ENCODE measurements at places on chromosomes 4 and X.

- DNase-seq: no peak
Measured at GRCh38 chr4:62490635-62491034, 1290.5 kb downstream of the ADGRL3 start.

DNA sequence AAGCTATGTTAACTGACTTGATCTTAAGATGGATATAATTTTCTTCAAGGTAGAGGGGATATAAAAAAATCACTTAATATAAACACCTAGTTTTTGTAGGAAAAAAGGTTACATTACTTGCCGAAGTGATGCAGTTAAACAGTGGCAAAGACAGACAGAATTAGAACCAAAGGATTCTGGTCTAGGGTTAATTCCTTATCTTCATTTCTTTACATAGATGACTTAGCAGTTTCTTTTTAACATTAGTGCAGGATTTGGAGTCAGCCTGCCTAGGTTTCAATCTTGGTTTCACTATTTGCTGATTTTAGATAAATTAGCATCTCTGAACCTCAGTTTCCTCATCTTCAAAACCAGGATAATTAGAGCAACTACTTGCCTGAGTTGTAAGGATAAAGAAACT, 14.3 kb downstream of the ZAR1 start:
- no peak for DNase-seq

DNA sequence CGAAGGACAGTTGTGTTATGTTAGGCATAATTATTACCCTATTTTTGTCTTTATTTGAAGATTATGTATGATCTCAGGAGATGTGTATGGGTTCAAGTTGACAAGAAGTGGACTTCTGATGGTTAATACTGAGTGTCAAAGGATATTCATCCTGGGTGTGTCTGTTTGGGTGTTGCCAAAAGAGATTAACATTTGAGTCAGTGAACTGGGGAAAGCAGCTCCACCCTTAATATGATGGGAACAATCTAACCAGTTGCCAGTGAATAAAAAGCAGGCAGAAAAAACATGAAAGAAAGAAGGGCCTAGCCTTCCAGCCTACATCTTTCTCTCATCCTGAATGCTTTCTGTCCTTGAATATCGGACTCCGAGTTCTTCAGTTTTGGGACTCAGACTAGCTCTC, 332.6 kb downstream of the DTHD1 start:
- DNase-seq: no peak

GRCh38 chr4:53274609-53275268, 91.1 kb downstream of the SCFD2 start:
- DNase-seq: no peak

GRCh38 chrX:98501426-98501825, 1617.7 kb downstream of the RPA4 start:
- no peak for DNase-seq

DNA sequence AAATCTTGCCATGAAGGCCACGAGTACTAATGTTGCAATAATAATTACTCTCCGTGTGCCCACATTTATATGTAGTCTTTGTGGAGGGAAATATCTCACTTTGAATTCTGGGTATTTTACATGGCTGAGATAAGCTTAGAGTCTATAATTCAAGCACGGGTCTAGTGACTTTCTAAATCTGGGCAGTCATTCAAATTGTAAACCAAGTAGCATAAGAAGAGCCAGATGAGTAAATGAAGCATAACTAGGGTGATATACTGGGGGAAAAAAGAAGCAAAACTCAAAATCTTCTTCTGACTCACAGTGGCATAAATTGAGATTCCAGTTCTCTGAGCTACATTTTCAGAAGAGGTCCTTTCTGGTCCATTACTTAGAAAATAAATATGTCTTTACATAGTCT, 53.0 kb downstream of the MAPK10 start:
- no peak for DNase-seq

- DNase-seq: no peak
Measured at GRCh38 chr4:84497504-84498202, 1.4 kb downstream of the NKX6-1 start.

GRCh38 chr4:184361443-184361842, 112.9 kb downstream of the IRF2 start:
- no peak for DNase-seq

GRCh38 chr4:24560868-24561368, 23.4 kb downstream of the DHX15 start:
- no peak for DNase-seq

DNA sequence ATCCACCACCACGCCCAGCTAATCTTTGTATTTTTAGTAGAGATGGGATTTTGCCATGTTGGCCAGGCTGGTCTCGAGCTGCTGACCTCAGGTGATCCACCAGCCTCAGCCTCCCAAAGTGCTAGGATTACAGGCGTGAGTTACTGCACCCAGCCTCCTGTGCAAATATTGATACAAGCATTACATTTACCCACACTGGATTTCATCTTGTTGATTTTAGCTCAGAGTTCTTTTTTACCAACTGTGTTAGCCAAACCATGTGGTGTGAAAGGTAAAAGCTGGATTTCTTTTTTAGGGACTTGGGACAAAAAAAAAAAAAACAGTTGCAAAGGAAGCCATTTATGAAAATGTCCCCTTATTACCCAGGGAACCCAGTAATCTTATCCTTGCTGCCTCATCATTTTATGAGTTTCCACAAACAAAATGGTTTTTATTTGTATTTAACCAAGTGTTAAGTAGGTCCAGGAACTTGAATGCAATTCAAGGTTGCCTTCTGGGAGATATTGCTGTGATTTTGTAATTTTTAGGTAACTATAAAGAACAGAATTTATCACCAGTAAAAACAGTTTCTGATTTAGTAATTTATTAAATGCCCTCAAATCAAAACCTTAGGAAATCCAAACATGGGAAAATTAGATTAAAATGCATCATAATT, 202.5 kb downstream of the PALLD start:
- no peak for DNase-seq

DNA sequence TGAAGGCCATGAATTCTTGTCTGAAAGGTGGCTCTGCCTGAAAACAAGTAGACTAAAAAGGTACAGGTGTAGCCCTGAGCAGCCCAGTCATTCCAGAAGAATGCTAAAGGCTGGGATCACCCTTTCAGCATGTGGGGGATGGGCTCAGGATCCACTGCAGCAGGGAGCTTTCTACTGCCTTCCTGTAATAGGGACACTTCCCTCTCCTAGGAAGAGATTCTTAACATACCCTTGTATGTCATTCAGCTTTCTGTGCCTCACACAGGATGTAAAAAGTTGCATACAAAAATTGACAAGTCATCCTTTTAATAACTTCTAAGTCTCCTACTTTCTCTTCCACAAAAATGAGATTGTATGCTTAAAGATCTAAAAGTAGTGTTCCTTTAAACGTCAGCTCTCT, 123.3 kb downstream of the ZNF518B start:
- no peak for DNase-seq

GRCh38 chrX:108261549-108262203, 170.1 kb downstream of the ATG4A start:
- DNase-seq: no peak

- no peak for DNase-seq
Measured at GRCh38 chrX:16874458-16875095, 4.4 kb upstream of the RBBP7 start.

GRCh38 chrX:148229801-148230303, 248.7 kb downstream of the FMR1NB start:
- no peak for DNase-seq

GRCh38 chr4:114734594-114734993, 136.0 kb downstream of the UGT8 start:
- no peak for DNase-seq

- no peak for DNase-seq
Measured at GRCh38 chr4:84968925-84969324, 2.4 kb upstream of the WDFY3 start.

DNA sequence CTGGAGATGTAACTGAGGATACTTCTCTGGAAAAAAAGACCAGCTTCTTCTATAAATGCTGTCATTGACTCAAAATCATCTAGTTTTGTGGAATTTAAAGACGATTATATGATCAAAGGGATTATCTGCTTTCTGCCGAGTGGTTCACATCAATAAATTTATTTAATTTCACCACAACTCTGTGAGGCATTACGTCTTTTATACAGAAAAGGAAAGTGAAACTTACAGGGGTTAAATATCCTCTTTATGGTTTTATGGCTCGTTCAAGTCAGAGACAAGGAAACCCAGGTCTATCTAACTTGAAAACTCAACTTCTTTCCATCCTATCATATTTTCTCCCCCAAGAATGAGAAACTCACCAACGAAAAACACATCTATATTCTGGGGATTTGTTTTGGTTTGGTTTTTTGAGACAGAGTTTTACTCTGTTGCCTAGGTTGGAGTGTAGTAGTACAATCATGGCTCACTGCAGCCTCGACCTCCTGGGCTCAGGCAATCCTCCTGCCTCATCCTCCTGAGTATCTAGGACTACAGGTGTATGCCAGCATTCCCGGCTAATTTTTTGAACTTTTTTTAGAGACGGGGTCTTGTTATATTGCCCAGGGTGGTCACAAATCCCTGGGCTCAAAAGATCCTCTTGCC, 377.9 kb upstream of the EMCN start:
- peak; percentile 22 for DNase-seq

DNA sequence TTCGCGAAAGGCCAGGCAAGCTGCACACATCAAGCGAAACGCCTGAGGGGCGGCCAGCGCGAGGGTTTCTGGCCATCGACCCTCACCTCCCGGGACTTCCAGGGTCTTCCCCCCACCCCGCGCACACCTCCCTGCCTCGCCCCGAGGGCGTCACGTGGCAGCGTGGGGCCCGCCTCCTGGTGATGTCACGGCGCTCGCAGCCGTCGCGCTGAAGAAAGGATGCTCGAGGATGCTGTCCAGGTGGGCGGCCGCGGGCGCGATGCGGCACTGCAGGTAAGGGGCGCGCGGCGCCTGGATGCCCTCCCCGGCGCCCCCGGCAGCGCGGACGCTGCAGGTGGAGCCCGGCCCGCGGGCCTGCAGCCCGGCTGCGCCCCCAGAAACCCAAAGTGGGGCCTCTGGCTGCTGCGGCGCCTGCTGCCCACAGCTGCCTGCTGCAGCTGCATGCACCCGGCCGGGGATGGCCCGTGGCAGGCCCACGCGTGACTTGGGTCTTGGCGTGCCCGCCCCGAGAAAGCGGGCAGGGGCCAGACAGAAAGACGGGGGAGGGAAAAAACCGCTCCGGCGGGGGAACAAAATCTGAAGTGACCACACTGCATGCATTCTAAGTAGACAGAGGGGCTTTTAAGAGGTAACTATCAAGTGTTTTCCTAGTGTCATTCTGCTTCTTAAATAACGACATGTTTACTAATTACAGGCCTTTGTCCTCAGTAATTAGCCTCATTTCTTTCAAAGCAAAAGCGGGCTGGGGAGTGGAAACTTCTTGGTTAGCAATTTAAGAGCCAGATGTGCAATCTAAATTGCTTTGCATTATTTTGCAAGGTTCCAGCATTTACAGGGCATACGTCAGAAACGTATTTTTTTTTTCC, 1.7 kb downstream of the CLCN4 start:
- no peak for DNase-seq

DNA sequence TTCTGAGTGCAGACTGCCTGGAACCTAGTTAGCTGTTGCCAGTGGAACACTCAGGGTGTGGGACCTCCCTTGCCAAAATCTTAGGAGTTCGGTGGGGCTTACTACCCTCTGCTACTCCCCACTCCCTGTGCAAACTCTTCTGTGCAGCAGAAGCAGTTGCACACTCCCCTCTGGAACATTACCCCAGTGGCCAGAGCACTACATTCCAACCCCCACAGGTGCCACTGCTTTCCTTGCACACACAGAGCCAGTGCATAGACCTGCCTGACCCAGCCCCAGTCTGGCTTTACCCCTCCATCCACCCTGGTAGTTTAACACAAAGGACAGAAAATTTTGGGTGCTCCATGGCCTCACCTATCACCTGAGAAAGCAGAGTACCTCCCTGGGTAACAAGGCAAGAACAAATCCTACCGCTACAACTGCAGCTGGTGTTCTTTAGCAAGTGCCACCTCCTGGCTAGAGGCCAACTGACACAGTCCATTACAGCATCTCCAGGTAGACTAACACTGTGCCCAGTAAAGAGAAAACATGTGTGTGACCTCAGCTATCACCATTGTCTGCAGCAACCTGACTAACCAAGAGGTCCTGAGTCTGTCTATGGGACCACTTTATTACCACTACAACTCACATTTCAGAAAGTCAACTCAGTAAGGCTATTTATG, 11.5 kb upstream of the RASSF6 start:
- DNase-seq: no peak

DNA sequence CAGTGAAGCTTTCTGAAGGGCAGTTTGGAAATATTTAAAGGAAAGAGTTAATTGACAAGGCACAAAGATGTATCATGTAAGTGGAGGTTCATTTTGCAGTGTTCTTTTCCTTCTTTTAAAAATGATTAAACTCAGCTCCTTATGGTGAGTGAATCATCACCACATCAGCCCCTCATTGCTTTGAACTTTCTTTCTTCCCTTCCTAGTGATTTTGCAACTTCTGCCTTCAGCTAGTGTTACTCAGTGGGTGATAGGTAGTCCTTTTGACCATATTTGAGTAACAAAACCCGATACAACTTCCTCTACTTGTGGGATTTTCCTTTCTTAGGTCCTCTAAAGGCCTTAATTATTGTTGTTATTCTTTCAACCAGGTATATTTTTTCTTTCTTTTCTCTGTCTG, 8.2 kb downstream of the ZCCHC4 start:
- DNase-seq: no peak

GRCh38 chr4:184499996-184500395, 25.6 kb upstream of the IRF2 start:
- no peak for DNase-seq

DNA sequence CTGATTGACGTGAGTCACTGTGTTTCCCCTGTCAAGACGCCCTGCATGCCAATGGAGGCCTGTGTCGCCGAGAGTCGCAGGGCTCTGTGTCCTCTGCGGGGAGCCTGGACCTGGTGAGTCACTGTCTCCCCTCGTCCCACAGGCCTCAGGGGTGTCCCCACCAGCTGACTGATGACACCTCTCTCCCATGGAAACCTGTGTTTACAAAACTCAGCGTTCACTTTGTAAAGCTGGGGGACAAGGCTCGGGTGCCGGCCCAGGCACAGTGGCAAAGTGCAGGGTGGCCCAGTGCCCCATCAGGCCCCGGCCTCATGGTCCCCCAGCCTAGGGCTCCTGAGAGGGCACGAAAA, 21.2 kb upstream of the HGFAC start:
- no peak for DNase-seq

DNA sequence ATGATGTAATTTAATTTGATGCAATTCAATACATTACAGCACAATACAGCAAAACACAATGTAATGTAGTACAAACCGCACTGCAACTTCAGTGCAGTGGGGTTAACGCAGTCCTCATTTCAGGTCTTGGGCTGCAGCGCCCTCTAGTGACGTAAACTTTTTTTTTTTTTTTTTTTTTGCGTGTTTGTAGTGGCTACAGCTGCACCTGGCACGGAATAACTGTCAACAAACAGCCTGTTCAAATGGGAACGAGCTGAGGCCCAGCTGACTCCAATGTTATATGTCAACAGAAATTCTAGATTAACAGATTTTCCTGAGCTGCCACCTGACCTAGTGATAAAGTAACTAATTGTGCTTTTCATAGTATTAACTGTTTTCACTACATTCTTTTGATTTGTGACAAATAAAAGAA, 33.5 kb upstream of the RASSF6 start:
- DNase-seq: no peak

Measured in naive thymus-derived CD4-positive, alpha-beta T cell (primary cell).